ENCODE measurements at places on chromosomes 3 and 15.

DNA sequence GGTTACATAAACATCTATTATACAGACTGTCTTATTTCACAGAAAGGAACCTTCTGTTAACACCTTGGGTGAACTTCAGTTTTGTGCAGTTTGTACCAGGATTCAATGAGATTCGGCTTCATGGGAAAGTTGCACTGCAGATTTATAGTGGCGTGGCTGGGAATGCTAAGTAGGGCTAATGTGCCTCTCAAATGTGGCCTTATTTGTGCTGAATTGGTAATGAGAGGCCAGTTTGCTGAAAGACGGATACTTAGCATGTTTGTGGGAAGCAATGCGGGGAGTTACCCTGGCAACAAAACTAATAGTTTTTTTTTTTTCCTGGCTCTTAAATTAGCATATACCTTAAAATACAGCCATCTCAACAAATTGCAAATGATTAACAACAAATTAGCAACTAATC, 28.6 kb upstream of the CEMIP start:
- H3K27me3 ChIP-seq, result no peaks in the 10 kb centered on the region
- peaks cover 2% of the 10 kb centered on the region for H3K4me1 ChIP-seq
- H3K27ac ChIP-seq, result no peak overlapping the region
- no peak for DNase-seq
- H3K4me3 ChIP-seq, result no peak overlapping the region

- no peak overlapping the region for H3K27ac ChIP-seq
- DNase-seq, result no peak
- peaks cover 2% of the 10 kb centered on the region for H3K4me1 ChIP-seq
- H3K4me3 ChIP-seq, result no peak overlapping the region
- peaks cover 69% of the 10 kb centered on the region for H3K27me3 ChIP-seq
These were observed 8.4 kb downstream of the HRH1 start for GRCh38 chr3:11162401-11163345.

DNA sequence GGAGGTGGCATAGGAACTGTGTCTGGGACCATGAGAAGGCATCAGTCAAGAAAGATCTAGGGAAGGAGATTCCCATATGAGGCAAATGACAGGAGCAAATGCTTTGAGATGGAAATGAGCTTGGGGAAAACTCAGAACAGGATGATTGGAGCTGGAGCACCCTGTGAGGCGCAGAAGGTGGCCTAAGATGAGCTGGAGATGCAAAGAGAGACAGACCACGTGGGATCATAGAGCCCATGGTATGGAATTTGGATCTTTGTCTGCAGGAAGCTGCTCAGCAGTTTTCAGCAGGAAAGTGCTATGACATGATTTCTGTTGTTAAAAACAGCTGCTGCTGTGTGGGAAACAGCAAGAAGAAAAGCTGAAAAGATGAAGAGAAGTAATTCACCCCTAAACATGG, 310.6 kb downstream of the MAGI1 start:
- no peak for DNase-seq
- H3K4me1 ChIP-seq, result no peaks in the 10 kb centered on the region
- H3K4me3 ChIP-seq, result no peak overlapping the region
- no peak overlapping the region for H3K27ac ChIP-seq
- peaks cover 6% of the 10 kb centered on the region for H3K27me3 ChIP-seq

DNA sequence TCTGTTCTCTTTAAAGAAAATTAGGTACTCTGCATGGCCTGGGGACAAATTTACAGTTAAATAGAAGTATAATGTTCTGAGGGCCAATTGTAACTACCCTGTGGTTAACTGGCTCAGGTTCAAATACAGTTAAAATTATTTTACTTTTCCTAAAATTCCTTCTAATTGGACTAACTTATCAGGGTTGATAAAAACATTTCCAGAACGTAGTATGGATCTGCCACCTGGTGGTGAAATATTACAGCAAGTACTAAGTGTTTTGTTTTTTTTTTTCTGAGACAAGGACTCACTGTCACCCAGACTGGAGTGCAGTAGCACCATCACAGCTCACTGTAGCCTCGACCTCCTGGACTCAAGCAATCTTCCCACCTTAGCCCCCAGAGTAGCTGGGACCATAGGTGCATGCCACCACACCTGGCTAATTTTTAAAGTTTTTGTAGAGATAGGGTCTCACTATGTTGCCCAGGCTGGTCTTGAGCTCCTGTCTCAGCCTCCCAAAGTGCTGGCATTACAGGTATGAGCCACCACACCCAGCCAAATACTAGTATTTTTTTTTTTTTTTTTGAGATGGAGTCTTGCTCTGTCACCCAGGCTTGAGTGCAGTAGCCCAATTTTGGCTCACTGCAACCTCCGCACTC, 29.2 kb downstream of the NEO1 start:
- H3K27me3 ChIP-seq, result no peaks in the 10 kb centered on the region
- no peak overlapping the region for H3K27ac ChIP-seq
- DNase-seq, result no peak
- H3K36me3 ChIP-seq, result no peaks in the 10 kb centered on the region
- peaks cover 28% of the 10 kb centered on the region for H3K4me1 ChIP-seq
- H3K4me3 ChIP-seq, result peak overlapping the region; percentile 41

DNA sequence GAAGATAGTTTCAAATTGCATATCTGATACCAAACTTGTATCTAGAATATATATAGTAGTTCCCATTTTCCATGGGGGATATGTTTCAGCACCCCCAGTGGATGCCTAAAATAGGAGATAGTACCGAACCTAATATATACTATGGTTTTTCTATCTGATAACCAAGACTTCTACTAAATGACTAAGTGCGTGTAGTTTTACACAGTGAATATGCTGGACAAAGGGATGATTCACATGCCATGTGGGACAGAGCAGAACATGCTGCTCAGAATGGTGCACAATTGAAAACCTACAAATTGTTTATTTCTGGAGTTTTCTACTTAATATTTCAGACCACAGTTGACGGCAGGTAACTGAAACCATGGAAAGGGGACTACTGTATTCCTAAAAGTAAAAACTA, 73.4 kb upstream of the TP63 start:
- H3K36me3 ChIP-seq, result no peaks in the 10 kb centered on the region
- H3K4me3 ChIP-seq, result no peak overlapping the region
- H3K4me1 ChIP-seq, result no peaks in the 10 kb centered on the region
- DNase-seq, result no peak

DNA sequence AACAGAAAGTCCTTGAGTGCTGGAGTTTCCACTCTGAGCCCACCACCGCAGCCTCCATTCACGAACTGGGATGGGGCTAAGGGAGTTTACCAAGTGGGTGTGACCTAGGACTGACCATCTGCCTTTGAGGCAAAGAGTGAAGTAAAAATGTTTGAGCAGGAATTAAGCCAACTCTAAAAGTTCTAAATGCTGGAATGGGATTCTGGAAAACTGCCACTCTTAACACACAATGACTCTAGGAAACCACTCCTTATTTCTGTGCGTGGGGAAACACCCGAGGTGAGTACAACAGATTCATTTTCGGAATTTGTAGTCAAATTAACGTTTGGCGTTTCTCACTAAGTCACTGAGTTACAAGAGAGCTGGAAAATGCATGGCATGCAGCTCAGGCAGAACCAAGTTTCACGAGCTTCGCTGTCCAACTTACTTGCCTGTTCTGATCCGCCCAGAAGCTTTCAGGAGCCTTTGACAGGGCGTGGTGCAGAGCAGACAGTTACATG, 31.6 kb downstream of the ISL2 start:
- no peaks in the 10 kb centered on the region for H3K27me3 ChIP-seq
- DNase-seq, result no peak
- no peak overlapping the region for H3K27ac ChIP-seq
- peaks cover 5% of the 10 kb centered on the region for H3K4me1 ChIP-seq

- peaks cover 15% of the 10 kb centered on the region for H3K4me1 ChIP-seq
- H3K36me3 ChIP-seq, result no peaks in the 10 kb centered on the region
- H3K27me3 ChIP-seq, result no peaks in the 10 kb centered on the region
- no peak for DNase-seq
These were observed 1.1 kb downstream of the PLXNB1 start for GRCh38 chr3:48428572-48429316.

- peaks cover 36% of the 10 kb centered on the region for H3K27me3 ChIP-seq
- no peak overlapping the region for H3K4me3 ChIP-seq
- DNase-seq, result no peak
- H3K4me1 ChIP-seq, result no peaks in the 10 kb centered on the region
These were observed 261.3 kb downstream of the XXYLT1 start for GRCh38 chr3:195009616-195010015.

DNA sequence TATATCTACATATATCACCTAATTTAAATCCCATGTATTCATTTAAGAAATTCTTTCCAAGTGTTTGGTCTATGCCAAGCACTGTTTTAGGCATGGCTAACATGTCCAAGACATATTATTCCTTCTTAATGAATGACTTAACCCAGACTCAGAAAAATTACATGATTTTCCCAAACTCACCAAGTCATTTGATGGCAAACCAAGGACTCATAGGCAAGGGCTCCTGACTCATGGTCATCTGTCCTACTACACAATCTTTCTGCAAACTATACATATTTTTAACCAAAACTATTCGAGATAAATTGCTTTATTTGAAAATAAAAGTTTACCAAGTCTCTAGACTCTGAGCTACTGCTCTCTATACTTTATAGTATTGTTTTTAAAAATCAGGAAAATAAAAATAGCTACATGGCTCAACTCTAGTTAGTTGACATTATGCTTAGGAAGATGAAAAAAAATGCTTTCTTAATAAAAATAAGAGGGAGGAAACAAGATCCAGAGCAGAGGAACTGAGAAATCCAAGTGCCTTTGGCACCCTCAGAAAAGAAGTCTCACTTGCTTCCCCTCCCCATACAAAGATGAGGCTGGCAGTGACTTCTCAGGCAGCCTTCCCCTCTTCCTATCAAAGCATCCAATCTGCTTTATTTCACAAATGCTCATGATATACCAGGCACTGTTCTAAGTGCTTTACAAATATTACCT, 182.2 kb downstream of the RSL24D1 start:
- H3K27me3 ChIP-seq, result peaks cover 16% of the 10 kb centered on the region
- no peaks in the 10 kb centered on the region for H3K36me3 ChIP-seq
- DNase-seq, result no peak
- H3K4me3 ChIP-seq, result no peak overlapping the region
- no peaks in the 10 kb centered on the region for H3K4me1 ChIP-seq

DNA sequence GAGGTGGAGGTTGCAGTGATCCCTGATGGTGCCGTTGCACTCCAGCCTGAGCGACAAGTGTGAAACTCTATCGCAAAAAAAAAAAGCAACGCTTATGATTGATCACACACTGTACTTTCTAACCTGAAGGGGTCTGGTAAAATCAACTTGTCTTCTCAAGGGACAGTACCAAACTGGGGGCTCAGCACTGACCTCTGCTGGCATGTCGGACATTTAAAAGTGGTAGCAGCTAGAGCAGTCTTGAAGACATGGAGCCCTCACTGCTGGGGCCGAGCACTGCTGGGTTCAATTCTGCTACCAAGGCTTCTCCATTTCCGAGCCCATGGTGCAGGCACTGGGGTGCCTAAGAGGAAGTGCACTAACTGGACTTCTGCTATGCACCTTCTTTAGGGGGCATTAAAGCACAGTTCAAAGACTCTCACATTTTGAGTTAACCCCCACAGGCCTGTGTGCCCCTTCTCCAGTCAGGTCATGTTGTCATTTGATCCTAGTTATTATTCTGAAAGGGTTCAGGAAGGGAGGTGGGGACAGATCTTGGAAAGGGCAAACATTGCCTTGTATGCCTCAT, 26.4 kb upstream of the LAMP3 start:
- no peak for DNase-seq
- no peak overlapping the region for H3K27ac ChIP-seq
- H3K36me3 ChIP-seq, result peaks cover 5% of the 10 kb centered on the region
- H3K27me3 ChIP-seq, result no peaks in the 10 kb centered on the region
- H3K4me3 ChIP-seq, result no peak overlapping the region

- peaks cover 10% of the 10 kb centered on the region for H3K4me1 ChIP-seq
- H3K4me3 ChIP-seq, result no peak overlapping the region
- H3K27ac ChIP-seq, result no peak overlapping the region
- DNase-seq, result no peak
These were observed 3.1 kb upstream of the MAGI1 start for GRCh38 chr3:66041828-66042227.

DNA sequence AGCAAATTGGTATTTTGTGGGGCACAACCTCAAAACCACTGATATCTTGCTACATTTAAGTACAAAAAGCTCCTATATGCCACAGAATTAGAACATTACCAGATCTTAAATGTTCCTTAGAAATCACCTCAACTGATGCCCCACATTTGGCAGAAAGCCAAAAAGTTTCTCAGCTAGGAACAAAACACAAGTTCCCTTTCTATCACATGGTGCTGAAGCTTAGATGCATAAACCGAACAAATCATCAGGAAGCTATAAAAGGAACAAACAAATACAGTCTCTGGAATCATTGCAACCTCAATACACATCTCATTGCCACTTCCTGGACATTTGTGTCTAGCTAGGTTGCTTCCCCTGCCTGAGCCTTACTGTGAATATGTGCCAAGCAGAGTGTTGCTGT, 492.6 kb downstream of the LPP start:
- H3K36me3 ChIP-seq, result no peaks in the 10 kb centered on the region
- peaks cover 8% of the 10 kb centered on the region for H3K4me1 ChIP-seq
- no peak overlapping the region for H3K27ac ChIP-seq
- DNase-seq, result no peak
- H3K4me3 ChIP-seq, result no peak overlapping the region

- H3K4me1 ChIP-seq, result peaks cover 27% of the 10 kb centered on the region
- no peaks in the 10 kb centered on the region for H3K27me3 ChIP-seq
- H3K4me3 ChIP-seq, result no peak overlapping the region
- DNase-seq, result no peak
These were observed 120.6 kb downstream of the CD47 start for GRCh38 chr3:107969994-107970819.

DNA sequence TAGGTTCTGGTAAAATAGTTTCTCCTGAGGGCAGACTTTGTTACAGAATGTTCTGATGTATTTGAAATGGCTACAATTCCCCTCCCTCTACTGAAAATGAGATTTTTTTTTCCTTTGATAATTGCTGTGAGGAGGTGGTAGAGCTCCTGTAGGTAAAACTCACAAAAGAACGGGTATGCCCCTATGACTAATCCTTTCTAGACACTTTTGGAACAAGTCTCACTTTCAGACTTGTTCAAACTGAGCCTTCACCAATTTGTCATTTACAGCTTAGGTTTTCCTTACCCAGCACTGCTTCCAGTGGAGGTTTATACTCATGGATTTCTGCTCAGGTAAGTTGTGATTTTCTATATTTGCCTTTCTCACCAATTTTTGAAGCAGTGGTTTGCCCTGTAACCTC, 115.6 kb downstream of the NLGN1 start:
- no peaks in the 10 kb centered on the region for H3K27me3 ChIP-seq
- no peak overlapping the region for H3K4me3 ChIP-seq
- H3K27ac ChIP-seq, result no peak overlapping the region
- H3K4me1 ChIP-seq, result no peaks in the 10 kb centered on the region
- H3K36me3 ChIP-seq, result no peaks in the 10 kb centered on the region
- DNase-seq, result no peak

DNA sequence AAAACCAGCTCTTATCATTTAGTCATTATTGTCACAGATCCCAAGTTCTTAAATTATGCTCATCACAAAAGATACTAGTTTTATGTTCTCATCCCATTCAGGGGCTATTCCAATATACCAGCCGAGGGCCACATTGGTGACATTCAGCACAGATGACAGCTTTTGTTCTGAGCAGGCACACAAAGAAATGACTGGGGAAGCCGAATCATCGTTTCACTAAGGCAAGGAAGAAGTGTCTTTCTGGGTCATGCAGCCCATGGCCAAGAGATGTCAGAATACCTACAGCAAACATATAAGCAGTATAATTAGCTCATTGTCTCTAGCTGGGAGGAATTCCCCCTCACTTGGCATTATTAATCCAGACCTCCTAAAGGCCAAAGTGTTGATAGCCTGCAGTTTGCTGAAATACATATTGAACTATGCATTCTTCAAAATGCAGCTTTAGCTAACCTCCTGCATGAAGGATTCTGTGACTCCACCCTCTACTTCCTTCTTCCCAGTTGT, 100.2 kb downstream of the CNTN4 start:
- H3K4me3 ChIP-seq, result no peak overlapping the region
- H3K4me1 ChIP-seq, result no peaks in the 10 kb centered on the region
- DNase-seq, result no peak
- H3K27me3 ChIP-seq, result no peaks in the 10 kb centered on the region

Data from T-helper 17 cell (primary cell).